ENCODE measurements at places on chromosomes 6 and 20.

DNA sequence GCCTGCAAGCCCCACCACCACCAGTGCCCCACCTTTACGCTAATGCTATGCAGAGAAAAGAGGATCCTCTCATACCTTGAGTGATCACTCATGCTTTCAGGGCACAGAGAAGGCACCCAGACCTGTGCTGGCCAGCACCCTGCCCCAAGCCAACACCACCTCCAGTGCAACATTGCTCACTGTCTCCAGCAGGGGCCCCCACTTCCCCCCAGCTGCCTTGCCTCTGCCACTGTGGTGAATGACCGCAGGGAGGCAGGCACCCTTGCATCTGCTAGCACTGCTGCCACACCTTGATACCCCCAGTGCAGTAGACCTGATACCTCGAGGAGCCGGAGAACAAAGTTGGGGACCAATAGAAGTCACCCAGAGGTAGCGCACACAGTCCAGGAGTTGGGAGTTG is 139.2 kb upstream of the PLN start:
- no peak for DNase-seq

DNA sequence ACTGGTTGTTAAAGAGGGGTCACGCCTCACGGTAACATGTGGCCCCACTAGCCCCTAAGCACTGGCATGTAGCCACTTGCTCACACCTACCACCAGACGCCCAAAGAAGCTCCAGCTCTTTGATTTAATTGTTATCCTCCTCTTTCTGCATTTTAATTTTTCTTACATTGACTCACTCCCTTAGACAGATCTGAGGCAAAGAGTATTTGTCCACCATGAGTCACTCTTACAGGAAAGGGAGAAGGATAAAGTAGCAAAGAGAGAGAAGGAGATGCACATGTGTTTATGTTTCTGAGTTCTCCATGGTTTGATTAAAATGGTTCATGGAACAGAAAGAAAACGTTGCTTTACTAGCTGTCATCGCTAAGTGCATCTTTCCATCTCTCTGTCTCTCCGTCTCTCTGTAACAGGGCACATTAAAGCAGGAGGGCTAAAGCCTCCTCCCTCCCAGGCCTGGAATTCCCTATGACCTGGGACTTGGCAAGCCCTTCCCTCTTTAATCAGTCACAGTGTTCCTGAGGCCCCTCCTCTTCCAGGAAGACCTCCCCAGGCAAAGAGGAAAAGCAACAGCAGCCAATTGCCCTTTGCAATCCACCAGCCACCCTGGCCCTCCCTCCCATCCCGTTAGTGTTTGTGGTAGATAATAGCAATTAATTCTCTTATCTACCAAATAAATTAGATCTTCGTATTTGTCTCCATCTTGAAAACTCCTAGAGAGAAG is 112.8 kb upstream of the TSHZ2 start:
- DNase-seq: no peak

DNA sequence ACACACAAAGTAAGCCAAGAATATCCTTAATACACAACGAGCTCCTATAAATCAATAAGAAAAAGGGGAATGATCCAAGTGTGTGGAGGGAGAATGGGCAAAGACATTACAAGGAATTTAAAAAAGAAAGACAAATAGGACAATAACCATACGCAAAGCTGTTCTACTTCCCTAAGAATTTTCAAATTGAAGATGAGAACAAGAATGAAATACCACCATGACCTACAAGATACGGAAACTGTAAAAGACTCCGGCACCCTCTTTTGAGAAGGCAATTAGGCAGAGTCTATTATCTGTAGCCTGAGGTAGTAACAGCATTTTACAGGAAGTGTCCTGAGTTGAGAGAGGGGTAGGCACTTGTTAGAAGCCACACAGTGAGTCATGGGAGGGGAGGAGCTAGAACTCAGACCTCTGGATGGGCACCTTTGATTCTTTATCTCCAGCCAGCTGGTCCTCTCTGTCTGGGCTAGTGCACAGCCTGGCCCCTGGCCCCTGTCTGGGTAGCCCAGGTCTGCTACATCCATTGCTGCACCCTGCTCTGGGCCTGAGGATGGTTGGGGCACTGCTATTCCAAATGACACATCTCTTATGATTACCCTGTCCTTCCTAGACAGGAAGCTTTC is 15.3 kb downstream of the RSPO4 start:
- DNase-seq: no peak

DNA sequence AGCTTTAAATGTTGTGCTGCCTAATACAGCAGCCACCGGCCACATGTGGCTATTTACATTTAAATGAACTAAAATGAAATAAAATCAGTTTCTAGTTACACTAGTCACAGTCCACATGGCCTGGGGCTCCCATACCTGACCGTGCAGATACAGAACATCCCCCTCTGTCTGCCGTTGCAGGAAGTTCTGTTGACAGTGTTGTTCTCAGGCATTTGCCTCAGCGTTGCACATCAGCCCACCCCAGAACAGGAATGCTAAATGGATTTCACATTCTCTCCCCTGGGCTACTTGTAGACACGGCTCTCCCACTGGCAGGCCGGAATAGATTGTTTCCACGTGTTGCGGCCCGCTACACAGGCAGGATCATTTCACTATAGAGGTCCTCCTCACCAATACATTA is 26.3 kb downstream of the JAG1 start:
- no peak for DNase-seq
